Cerebellum (tissue), 4 donors: ENCODE measurements at places on chromosomes 3 and 15.

- DNase-seq, result no peak
These were observed 628.5 kb downstream of the GRM7 start for GRCh38 chr3:7489417-7489816.

DNA sequence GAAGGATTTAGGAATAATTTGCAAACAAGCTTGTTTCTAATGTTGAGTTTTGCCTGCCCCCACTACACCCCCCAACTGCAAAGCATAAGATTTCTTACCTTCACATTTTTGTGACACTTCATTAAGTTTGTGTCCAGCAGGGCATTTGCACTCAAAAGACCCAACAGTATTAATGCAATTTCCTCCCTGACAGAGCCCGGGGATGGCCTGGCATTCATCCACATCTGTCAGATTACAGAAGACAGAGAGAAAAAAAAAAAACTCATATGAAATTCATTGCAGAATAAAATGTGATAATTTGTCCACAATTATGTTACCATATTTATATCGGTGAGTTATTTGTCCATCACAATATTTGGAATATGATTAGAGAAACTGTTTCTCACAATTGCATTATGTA, 111.5 kb downstream of the FBN1 start:
- no peak for DNase-seq

GRCh38 chr3:170499562-170500156, 81.0 kb downstream of the CLDN11 start:
- no peak for DNase-seq

- no peak for DNase-seq
These were observed 34.0 kb upstream of the CCK start for GRCh38 chr3:42300013-42300412.

DNA sequence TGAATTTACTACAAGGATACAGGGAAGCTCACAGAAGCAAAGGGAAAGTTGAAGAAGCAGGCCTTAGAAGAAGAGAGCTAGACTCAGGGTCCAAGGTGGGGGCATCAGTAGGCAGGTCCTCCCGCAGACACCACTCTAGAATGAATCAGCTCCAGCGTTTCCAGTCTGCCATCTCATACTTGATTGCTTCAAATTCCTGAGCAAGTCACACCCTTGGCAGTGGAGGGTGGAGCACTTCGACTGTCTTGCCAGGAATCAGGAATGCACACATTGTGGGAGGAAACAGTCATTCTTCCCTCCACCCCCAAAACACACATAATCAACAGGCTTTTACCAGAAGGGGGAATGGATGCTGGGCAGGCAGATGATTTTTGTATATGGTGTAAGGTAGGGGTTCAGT, 78.5 kb downstream of the CHCHD6 start:
- DNase-seq, result no peak
